ENCODE measurements at places on chromosomes 2 and 18.

DNA sequence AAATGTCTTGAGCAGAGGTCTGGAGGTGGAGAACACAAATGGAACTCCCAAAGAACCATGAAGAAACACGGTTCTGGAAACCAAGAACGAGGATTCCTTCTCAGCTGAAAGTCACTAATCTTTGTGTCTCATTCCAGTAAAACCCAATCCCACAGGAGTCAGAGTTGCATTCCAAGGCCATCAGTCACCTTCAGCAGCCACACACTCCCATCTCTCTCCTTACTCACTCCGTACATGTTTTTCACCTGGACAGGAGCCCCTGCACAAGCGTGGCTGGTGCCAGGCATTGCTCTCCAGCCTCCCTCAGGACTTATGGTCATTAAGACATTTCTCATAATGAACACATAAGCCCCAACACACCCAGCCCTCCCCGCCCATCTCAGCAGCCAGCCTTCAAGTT lies 175.4 kb upstream of the SIX2 start:
- no peak for DNase-seq

DNA sequence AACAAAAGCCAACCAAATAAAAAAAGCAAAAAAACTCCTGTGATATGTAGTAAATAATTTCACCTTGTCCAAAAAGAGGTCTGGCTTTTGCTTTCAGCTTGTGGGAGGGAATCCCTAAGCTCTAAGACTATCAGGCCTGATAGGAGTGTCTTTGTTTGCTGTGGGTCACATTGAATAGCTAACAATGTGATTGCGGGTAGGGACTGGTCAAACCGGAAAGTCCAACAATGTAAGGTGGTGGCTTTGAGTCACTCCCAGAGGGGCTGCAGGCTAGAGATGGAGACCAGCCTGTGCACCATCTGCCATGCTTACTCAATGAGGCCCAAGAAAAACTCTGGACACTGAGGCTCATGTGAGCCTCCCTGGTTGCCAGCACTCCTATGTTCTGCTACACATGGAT lies 192.9 kb downstream of the TFCP2L1 start:
- DNase-seq, result no peak

GRCh38 chr18:52764316-52764715 lies 424.3 kb downstream of the DCC start:
- peak; percentile 5 for DNase-seq

DNA sequence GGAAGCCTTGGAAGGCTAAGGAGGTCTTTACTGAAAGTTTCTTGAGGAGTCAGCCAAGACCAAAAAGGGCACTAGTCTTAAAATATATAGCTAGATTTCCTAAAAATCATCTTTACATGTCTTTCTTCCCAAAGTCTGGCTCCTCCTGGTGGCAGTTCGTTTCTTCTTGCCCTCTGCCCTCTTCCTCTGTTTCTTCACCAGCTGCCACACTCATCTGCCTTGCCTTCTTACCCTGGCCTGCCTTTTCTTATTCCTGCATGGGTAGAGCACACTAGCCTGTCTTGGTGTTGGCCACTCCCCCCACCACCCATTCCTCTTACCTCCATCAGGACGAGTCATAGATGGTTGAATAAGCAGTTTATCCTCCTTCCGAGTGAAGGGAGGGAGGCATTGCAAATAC lies 129.8 kb downstream of the RAPGEF4 start:
- DNase-seq, result no peak

DNA sequence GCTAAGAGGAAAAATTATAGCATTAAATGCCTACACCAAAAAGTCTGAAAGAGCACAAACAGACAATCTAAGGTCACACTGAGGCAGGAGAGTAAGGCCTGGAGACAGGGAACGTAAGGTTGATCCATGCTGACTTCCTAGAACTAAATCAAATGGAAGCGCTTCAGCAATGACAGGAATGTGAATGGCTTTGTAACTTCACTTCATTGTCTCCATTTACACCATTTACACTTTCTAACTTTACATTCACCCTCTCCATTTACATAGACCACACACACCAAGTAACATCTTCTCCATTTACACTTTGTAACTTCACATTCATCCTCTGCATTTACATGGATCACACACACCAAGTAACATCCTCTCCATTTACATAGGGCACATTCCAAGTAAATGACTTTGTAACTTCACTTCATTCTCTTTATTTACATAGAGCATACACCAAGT lies 103.1 kb upstream of the SPATS2L start:
- DNase-seq, result no peak

GRCh38 chr2:134056173-134056572 lies 197.7 kb upstream of the MGAT5 start:
- DNase-seq, result no peak

DNA sequence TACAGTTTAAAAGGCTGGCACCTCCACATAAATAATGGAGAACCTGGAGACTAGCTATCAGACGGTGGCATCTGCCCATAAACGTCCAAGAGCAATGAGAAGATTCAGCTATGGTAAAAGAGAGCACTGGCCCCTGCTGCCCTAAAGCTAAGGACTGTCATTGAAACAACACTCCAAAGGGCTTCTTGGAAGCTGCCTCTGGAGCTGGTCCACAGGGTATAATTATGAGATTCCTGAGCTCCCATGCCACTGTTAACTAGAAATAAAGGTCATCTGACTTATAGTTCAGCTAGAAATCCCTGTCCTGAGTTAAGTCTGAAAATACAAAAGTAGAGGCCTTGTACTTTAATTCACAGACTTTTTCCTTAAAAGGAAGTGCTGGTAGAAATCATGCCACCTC lies 39.9 kb upstream of the RBMS1 start:
- no peak for DNase-seq

- DNase-seq, result no peak
Measured at GRCh38 chr2:144404586-144405314, 115.2 kb downstream of the ZEB2 start.

GRCh38 chr2:202541137-202541536 lies 93.6 kb upstream of the FAM117B start:
- DNase-seq, result no peak

GRCh38 chr18:7682321-7682720 lies 115.2 kb downstream of the PTPRM start:
- no peak for DNase-seq

DNA sequence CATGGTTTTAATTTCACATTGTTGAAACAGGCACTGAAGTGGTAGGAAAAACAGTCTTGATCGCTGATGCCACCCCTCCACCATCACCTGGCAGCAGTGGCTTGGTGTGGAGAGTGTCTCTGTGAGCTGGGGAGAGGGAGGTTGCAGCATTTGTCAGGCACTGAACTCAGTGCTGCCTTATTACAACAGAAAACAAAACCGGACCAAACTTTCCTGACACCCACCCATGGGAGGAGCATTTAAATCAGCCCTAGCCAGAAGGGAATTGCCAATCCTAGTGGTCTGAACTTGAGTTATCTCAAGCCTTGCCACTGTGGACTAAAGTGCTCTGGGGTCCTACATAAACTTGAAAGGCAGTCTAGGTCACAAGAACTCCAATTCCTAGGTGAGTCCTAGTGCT lies 103.0 kb upstream of the LGALSL start:
- no peak for DNase-seq

DNA sequence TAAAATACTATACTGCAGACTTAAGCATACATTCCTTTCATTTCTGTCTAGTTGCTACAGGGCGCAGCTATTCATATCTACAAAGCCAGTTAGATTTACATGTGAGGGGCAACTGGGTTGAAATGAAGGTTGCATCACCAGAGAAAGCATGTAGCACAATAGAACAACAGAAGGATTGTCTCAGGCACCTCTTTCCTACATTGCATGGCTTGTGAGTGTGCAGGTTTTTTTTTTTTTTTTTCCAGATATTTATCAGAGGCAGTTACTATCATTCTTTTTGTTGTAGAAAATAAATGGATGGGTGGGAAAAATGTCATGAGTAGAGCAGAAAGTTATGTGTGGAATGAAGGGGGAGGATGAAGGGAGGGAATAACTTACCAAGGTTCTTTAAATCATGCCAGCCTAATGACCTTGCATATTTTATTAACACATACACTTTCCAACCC lies 86.8 kb downstream of the ERBB4 start:
- DNase-seq, result no peak

DNA sequence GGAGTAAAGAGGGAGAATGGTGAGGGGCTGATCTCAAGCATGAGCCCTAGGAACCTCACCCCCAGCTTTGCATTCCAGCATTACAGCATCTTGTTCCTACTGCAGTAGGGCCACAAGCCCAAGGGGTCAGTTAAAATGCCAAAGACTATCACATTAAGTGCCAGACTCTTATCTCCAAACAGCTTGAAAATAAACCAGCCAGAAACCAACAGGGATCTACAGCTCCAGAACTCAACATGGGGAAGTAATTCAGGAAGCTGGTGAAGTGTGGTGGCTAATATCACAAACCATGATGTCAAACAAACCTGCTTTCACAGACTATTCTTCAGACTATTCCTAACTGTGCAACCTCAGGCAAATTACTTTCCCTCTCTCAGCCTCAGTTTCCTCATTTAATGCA lies 278.3 kb downstream of the TNS1 start:
- DNase-seq, result no peak

DNA sequence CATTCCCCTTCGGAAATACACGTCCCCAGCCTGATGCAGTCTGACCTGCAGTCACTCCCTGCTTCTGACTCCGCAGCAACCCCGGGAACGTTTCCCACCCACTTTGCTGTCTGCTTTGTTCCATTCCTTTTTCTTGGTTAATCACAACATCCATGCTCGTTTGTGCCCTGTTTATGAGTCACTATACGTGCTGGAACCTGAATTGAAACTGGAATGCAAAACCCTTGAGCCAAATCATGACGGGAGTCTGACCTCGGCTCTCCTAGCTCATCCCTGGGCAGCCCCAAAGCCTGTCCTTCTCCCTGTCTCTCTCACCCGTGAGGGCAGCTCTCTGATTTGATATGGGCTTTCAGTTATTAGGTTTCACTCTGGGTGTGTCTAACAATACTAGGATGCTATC lies 57.1 kb upstream of the RNF152 start:
- no peak for DNase-seq

- no peak for DNase-seq
Measured at GRCh38 chr2:209456489-209456888, 32.6 kb downstream of the MAP2 start.

DNA sequence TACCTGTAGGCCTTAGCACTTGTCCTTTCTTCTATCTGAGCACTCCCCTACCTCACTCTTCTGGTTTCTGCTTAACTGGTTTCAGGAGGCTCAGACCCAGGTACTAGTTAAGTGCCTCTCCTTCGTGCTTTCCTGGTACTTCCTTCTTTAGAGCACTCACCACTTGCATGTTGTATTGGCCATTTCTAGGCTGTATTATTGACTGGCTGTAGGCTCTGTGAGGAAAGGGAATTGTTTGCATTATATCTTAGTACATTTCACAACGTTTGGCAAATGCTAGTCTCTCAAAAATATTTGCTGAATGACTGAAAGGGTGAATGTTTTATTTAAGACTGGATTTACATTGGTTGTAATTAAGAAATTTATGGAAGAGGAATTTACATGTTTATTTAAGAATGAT lies 36.0 kb upstream of the SCN1A start:
- no peak for DNase-seq

- no peak for DNase-seq
Measured at GRCh38 chr18:54359233-54359632, 1.5 kb downstream of the C18orf54 start.

GRCh38 chr2:105889046-105889445 lies 144.3 kb downstream of the NCK2 start:
- no peak for DNase-seq

DNA sequence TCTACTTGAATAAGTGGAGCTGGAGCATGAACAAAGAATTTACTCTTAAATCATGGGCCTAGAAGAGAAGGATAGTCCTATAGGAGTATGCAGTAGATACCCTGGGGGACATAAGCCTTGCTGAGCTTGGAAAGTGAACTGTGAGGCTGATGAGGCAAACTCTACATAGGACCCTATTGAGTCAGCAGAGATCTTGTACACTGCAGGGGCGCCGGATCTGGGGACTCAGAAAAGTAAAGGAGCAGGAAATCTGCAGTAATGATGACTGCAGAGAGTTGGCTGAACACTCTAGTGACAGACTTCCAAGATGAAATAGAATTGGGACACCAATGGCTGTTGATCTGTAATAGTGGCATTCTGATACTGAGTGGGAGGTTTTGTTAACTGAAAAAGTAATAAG lies 543.7 kb downstream of the XIRP2 start:
- no peak for DNase-seq

- no peak for DNase-seq
Measured at GRCh38 chr2:239321596-239322415, 79.0 kb downstream of the HDAC4 start.

GRCh38 chr2:226183550-226183949 lies 616.1 kb downstream of the IRS1 start:
- no peak for DNase-seq

DNA sequence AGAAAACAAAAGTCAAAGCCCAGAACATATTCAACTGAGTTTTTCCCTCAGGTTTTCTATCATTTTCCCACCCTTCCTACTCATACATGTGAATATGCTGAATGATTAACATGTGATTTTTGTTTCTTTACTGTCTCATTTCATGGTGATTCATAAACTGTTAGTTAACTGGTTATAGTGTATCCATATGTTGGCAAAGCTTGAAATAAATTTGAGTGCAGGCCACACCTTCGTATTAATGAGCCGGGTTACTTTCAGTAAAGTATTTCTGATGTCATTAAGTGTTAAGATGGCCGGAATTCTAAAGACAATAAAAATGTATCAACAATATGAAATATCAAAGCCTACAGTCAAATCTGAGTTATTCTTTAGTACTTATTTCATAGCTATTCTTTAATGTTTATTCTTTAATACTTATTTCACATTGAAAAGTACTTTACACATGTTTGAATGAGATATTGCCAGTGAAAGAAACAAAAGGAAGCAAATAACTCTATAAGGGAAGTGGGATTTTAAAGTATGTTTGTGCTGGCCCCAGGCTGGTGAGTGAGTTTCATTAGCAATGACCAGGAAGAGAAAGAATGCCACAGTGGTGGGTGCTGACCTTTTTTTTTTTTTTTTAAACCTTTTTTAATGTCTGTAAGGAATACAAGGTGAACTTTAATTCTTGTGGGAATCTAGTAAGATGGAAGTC lies 178.6 kb downstream of the NEDD4L start:
- no peak for DNase-seq

GRCh38 chr2:134412639-134412999 lies 158.7 kb downstream of the MGAT5 start:
- DNase-seq, result no peak

GRCh38 chr2:216629784-216630183 lies 3.4 kb upstream of the IGFBP2 start:
- DNase-seq, result no peak

GRCh38 chr2:120619579-120619978 lies 116.1 kb upstream of the GLI2 start:
- DNase-seq, result no peak

DNA sequence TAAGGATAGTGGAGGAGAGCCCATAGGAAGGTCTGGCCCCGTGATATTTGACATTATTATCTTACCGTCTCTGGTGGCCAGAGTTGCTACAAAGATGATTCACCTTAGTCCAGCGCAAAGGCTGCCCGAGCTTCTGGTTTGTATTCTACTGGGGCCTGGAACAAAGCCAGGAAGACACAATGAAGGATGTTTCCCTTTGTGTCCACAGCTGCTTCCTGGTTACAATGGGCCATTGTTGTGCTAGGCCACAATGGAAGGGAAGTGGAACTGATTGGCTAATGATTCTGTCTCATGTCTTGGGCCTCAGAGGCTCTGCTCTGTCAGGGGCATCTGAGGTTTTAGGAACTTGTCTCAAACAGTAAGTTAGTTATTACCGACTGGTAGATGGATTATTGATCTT lies 132.2 kb downstream of the TDRD15 start:
- DNase-seq, result peak; percentile 82

GRCh38 chr2:21928292-21928691 lies 804.5 kb downstream of the TDRD15 start:
- no peak for DNase-seq

- DNase-seq, result no peak
Measured at GRCh38 chr2:4884117-4884571, 808.0 kb upstream of the SOX11 start.

All from NCI-H345 (cell line).